ENCODE measurements at places on chromosomes 12 and 14. TPM values are rescaled to one million over a fixed set of nuclear protein-coding genes. Genes with fewer than 3 reads are reported as not detected.

DNA sequence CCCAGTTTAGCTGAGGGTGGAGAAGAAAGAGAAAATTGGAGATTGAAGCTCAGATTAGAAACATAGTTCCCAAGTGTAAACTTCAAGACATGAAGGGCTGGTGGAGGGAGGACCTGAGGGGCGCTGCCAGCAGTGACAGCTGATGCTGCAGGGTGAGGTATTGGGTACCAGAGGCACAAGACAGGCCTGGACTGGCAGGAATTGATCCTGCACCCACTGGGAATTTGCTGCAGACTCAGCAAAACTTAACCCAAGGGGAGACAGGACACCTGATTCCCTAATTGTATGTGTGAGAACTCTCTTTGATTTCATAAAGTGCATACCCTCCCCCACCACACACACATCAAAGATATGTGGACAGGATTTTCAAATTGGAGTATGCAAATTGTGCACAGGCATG is 11.6 kb downstream of the PTPRR start:
- H3K36me3 ChIP-seq: no peaks in the 10 kb centered on the region
- no peak for DNase-seq
- H3K4me1 ChIP-seq: no peaks in the 10 kb centered on the region

- no peaks in the 10 kb centered on the region for H3K36me3 ChIP-seq
- peaks cover 100% of the 10 kb centered on the region for H3K27me3 ChIP-seq
- no peak for DNase-seq
Observed at GRCh38 chr12:53961025-53961761, 6.5 kb downstream of the HOXC12 start.

TSHR gene
- 0.45 TPM for total RNA-seq

PGF gene
- total RNA-seq: 6.4 TPM

NRXN3 gene
- 13.6 TPM for total RNA-seq

GRCh38 chr12:56084958-56085543 is 5.1 kb downstream of the ERBB3 start:
- peaks cover 59% of the 10 kb centered on the region for H3K4me1 ChIP-seq
- peak overlapping the region; percentile 31 for H3K27ac ChIP-seq
- peak; percentile 46 for DNase-seq

SIRT4 gene
- not detected for total RNA-seq

DNA sequence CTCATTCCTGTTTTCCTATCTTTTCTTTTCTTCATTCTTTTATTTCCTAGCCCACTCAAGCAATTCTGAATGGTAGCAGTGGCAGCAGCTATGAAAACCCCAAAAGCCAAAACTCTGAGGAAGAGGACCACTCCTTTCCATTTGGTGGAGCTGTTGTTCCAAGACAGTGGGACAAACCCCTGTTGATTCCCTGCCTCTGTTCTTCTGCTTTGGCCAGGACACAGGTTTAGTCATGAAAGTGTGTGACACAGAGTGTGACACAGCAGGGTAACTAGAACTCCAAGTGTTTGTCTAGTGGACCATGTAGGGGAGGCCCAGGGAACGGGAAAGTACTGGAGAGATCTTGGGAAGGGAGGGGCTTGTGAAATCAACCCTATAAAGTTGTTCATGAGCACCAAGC is 71.1 kb downstream of the PTCSC3 start:
- H3K4me1 ChIP-seq: no peaks in the 10 kb centered on the region
- no peaks in the 10 kb centered on the region for H3K36me3 ChIP-seq
- H3K4me3 ChIP-seq: no peak overlapping the region

- no peaks in the 10 kb centered on the region for H3K36me3 ChIP-seq
- H3K4me1 ChIP-seq: no peaks in the 10 kb centered on the region
- H3K27me3 ChIP-seq: no peaks in the 10 kb centered on the region
- no peak overlapping the region for H3K4me3 ChIP-seq
Observed at GRCh38 chr12:118274066-118274465, 98.6 kb downstream of the TAOK3 start.

- DNase-seq: peak; percentile 92
- H3K27me3 ChIP-seq: no peaks in the 10 kb centered on the region
- no peaks in the 10 kb centered on the region for H3K36me3 ChIP-seq
Observed at GRCh38 chr12:13196130-13196921, at the start of gene EMP1. TSS of gene EMP1 (plus strand) at chr12:13196726. CDS start at chr12:13211511, 14,785 bp downstream.

CCDC60 gene
- not detected for total RNA-seq

Data from stomach (tissue), 19 donors.